ENCODE measurements at places on chromosomes 3 and 15.

DNA sequence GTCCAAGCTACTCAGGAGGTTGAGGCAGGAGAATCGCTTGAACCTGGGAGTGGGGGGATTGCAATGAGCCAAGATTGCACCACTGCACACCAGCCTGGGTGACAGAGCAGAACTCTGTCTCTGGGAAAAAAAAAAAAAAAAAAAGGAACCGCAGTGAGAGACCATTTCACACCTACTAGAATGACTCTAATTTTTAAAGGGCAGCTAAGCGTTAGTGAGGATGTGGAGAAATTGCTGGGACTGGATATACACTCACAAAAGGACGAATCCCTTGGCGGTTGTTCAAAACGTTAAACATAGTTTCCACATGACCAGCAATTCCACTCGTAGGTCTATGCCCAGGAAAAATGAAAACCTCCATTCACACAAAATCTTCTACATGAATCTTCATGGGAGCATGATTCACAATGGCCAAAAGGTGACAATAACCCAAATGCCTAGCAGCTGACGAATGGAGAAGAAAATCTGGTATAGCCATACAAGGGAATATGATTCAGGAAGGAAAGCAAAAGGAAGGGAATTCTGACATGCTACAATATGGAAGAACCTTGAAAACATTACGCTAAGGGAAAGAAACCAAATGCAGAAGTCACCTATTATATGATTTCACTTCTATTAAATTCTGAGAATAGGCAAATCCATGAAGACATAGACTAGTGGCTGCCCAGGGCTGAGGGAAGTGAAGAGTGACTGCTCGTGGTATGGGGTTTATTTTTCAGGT lies 127.0 kb downstream of the CHSY1 start:
- no peak for DNase-seq

DNA sequence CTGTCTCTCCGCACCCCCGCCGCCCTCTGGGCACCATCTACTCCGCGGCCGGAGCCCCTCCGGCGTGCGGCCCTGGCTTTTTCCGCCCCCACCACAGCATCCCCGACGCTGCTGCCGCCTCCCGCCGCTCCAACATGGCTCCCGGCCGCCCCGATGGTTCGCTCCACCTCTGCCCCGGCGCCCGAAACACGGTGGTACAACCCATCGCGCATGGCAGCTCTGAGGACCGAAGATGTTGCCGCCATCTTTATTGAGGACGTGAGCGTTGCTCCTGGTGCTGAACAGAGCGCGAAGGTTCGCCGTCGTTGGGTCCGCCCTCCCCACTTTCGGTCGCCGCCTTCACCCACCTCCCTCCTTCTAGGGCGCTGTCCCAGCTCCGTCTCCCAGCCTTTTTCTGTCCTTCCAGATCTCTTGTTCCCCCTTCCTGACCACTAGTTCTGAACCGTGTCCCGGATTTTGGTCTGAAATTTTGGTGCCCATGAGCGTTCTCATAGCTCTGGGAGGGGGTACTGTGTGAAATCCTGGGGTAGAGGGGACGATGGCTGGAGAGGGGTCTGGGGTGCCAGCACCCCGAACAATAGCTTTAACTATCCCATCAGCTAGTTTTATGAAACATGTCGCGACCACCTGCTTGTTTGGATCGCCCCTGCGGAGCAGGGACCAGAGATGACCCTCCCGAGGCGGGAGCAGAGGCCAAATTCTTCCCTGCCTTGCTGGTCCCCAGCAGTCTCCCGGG lies at the start of gene CELSR3:
Gene CELSR3, minus strand, starts transcription at position 134 of the 736 bp plus-strand sequence. CDS start 252 bp downstream, outside the sequence.
- DNase-seq = peak; percentile 44

- DNase-seq = no peak
These were observed 109.8 kb downstream of the EEFSEC start for GRCh38 chr3:128263118-128263517.

DNA sequence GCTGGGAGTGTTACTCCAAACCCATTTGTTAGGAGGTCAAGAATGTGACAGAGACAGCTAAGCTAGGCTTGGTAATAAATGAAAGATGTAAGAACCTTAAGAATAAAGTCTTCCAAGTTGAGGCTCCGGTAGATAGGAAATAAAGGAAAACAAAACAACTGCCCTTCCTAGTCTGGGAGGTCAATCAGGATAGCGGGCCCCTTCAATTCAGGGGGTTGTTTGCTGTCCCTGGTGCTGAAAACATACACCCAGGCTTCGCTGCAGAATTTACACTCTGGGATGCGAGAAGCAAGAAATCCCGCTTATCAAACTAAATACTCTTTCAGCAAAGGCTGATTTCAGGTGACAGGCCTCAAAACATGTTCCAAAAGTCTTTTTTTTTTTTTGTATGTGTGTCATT lies 393.4 kb downstream of the NTRK3 start:
- no peak for DNase-seq

DNA sequence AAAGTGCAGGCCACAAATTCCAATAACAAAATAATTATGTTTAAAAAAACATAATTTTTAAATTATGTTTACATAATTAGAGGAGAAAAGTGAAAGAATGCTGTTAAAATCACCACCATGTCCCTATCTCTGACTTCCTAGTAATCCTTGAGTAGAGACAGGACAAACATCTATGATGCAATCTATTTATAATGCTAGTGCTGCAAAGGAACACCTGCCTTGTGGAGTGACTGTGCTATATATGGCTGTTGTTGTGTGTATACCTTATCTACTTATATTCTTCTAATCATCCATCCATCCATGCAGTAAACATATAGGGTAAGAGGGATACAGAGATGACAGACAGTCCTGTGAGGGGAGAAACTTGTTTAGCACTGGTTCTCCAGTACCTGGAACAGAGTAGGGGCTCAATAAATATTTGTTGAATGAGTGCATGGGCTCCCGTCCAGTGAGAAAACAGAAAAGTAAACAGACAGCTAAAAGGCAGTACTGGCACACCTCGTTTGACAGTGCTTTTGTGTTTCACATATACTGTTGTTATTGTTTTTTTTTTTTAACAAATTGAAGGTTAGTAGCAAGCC lies 229.3 kb upstream of the UBE2E1 start:
- no peak for DNase-seq

DNA sequence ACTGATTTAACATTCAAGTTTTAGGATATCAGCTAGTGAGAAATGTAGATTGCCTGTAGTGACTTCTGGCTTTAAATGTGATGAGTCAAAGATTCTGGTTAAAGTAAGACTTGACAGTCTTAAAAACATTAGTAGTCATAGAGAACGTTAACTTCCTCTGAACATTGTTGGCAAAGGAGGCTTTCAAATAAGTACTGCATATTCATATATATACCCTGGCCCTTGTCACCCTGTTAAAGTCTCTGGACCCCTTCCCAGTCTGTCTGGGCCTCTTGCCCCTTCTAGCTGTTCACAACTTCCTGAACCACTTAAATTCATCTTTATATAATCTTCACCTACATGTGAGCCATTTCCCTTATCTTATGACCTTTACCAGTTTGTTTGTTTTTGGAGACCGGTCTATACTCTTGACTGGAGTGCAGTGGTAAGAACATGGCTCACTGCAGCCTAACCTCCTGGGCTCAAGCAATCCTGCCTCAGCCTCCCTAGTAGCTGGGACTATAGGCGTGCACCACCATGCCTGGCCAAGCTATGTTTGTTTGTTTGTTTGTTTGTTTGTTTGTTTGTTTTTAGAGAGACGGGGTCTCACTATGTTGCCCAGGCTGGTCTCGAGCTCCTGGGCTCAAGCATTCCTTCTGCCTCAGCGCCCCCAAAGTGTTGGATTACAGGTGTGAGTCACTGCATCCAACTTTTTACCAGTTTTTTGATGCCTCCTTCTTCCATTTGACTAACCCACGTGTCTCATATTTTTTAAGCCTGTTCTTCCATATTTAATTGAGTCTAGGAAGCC lies 64.4 kb upstream of the CRTC3 start:
- no peak for DNase-seq

- no peak for DNase-seq
These were observed 17.1 kb downstream of the ARHGAP31 start for GRCh38 chr3:119311081-119311925.

DNA sequence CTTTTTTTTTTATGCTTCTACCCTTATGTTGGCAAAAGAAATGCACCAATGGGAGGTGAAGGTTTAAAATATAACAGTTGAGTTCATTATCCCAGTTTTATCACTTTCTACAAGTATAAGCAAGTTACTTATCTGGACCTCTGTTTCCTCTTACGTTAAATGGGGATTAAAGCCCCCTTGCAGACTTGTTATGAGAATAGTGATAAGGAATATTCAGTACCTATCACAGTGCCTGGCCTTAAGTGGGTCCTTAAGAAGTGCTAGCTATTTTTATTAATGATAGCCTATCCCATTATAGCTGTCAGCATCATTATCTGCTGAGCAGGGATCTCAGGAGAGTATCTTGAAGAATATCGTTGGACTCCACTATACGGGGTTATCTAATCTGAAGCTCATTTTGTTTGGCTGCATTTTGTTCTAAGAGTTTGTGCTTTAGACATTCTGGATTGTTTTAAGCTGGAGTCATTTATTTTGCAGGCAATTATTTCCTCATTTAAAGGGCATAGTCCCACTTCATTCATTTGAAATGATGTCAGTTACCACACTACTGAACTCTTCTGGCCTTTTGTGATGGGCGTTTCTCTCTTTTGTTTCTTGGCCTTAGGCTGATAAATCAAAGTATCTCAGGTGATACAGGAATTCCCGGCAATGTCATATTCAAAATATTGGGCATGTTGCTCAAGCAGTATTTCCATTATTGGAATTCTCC lies 28.8 kb downstream of the RAB8B start:
- DNase-seq = no peak

DNA sequence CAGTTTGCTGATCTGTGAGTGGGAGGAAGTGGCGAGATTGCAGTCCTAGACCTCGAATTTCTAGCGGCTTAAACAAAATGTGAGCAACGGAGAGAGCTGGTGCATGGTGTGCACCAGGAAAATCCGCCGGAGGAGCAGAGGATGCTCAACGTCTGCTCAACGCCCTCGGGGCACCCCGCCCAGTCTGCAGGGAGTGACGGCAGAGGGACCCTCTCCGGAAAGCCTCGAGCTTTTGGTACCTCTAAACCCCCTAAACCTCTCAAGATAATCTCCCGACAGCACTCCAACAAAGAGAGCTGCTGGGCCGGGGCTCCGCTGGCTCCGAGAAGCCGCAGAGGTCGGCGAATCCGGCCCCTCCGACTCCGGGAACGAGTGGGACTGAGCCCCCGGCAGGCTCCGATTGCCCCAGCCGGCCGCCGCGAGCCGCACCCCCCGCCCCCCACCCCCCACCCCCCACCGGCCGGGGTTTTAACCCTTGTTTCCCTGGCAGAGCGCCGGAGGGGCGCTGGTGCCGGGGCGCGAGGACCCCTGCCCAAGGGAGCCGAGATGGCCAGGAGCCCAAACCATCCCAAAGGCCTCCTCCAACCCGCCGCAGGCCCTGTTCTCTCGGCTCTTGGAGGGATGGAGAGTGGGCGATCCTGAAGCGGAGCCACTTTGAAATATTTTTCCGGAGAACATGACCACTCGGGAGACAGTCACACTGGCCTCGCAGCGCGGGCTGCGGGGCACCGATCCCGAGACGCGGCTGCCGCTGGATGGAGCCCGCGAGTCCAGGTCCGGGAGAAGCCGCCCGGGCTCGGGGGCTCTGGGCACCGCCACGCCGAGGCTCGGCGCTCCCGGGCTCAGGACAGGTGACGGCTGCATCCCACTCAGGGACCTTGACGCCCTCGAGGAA lies 1.5 kb downstream of the MEGF11 start:
- peak; percentile 16 for DNase-seq

GRCh38 chr3:176208283-176208682 lies 989.0 kb downstream of the TBL1XR1 start:
- DNase-seq = no peak

DNA sequence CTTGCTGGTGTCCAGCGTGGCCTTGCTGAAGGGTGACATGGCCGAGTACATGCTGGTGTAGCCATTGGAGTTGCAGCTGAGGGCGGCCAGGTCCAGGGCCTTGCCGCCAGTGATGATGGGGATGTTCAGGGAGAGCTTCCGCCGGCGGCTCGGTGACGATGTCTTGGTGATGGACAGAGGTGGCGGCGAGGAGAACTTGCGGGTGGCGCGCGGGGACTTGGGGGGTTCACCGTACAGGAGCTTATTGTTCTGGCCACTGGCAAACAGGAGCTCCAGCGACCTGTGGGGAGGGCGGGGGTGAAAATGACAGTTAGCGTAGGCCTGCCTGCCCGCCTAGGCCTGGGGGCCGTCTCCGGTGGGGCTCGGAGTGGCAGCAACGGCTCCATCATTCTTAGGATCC lies 59.0 kb upstream of the CTSH start:
- no peak for DNase-seq

DNA sequence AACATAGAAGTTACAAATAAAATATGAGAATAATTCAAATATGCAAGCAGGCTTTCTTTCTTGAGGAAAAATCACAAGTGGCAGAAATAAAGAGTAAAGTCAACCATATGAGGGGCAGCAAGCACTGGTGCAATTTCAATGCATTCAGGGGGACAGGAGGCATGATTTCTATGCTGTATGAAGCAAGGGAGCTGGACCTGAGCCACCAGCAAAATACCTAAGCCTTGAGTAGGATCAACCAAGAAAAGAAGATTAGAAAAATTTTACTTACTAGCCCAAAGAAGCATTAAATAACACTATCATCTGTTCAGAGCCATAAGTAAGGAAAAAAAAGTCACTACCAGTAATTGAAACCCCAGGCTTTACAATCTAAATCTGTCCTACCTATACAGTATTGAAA lies 6.3 kb downstream of the ADGRG7 start:
- DNase-seq = no peak

DNA sequence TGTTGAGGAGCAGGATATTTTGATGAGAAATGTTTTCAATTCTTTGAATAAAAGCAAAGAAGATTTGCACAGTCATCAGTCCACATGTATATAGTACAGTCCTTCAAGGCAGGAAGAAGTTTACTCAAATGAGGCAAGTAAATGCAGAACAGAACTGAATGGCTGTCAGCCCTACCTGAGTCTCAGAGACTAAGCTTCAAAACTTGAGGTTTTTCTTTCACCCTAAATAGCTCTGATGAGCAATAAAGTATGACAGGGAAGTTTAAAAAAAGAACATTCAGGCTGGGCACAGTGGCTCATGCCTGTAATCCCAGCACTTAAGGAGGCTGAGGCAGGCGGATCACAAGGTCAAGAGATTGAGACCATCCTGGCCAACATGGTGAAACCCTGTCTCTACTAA lies 232.5 kb downstream of the SUCLG2 start:
- DNase-seq = no peak

DNA sequence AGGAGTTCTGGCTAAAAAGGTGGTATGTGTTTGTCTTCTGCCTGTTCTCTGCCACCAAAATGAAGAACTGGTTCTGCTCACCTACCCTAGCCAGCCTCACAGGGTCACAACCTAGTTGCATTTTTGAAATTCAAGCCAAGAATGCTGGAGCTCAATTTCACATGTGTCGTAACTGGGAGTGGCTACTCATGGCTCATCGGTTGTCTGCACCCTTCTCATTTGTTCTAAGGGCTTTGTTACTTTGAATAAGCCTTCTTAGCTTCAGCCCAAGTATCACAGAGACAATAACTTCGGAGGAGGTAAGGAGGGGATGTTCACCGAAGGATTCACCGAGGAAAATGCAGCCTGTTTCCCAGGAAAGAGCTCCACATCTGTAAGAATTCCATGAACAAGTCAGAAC lies 134.3 kb upstream of the RARB start:
- DNase-seq = no peak

DNA sequence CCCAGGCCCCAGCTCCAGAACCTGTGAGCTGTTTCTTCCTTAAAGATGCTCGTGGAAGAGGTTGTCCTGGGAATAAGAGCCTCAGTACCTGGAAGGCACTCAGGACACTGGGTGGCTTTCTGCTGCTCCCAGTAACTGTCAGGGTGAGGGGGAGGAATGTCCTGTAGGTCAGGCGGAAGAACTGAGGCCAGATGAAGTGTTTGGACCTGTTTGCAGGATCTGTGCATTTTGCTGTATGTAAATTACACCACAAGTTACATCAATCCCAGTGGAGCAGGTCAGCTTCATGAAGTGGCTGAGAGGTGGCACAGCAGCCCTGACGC lies 27.1 kb downstream of the HDAC11 start:
- no peak for DNase-seq
